SJCRH30 (cell line): ENCODE measurements at places on chromosomes 4 and X. TPM values are rescaled to one million over a fixed set of nuclear protein-coding genes. Genes with fewer than 3 reads are reported as not detected.

Gene CENPVL2
- total RNA-seq: not detected in 2 replicates

DNA sequence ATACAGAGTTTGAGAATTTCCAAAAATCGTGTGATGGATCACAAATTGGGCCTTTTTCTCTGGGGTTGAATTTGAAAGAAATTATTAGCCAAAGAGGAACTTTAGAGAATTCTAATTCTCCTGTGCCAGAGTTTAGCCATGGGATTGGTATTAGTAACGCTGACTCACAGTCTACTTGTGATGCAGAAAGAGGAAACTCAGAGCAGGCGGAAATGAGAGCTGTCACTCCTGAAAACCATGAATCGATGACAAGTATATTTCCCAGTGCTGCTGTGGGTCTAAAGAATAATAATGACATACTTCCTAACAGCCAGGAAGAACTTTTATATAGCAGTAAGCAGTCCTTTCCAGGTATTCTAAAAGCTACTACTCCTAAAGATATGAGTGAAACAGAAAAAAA, 64.9 kb downstream of the N4BP2 start:
- DNase-seq: no peak

GRCh38 chr4:82380344-82380743, 6.6 kb upstream of the HNRNPD start:
- no peak for DNase-seq

Gene GAGE12J
- not detected in 2 replicates for total RNA-seq

- DNase-seq: no peak
These were observed 101.9 kb upstream of the RBPJ start for GRCh38 chr4:26218677-26219605.

DNA sequence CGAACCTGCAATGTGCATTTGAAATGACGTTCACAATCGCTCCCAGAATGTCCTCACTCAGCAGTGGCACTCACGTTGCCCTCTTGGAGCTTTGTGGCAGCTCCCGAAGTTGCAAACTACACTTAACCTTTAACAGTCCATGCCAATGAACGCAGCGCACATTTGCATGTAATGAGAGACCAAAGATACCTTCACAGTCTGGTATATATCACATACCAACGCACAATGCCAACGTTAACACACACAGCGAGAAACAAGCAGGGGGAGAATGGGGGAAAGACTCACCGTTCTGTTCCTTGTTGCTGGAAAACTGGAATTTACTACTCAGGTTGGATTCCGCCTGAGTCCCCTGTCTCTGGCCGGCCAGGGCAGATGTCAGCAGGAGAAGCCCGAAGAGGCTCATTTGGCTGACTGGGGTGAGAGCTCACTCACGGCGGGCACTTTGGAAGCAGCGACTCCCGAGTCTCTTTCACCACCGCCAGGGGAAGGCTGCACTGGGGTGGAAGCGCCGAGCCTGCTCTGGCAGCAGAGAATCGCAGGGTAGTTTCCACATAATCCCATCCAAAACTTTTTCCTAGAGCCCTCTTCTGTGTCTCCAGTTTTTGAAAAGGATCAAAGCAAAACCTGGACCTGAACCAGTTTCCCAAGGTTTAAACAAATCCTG, 966 bp downstream of the PDGFC start:
- peak; percentile 62 for DNase-seq

DNA sequence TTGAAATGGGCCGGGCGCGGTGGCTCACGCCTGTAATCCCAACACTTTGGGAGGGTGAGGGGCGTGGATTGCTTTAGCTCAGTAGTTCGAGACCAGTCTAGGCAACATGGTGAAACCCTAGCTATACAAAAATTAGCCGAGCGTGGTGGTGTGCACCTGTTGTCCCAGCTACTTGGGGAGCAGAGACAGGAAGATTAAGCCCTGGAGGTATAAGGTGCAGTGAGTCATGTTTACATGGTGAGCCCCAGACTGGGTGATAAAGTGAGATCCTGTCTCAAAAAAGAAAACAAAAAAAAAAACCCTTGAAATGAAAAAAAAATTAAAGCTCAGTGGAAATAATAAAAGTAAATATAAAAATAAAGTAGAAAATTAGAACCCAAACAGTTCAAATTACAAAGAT, 6.9 kb upstream of the XAGE2 start:
- peak; percentile 4 for DNase-seq
